NCI-H510A treated with DMSO at 0.1 percent for 48 hours (cell line): ENCODE measurements at places on chromosomes 2 and 18.

GRCh38 chr2:28387082-28387960 lies 5.3 kb upstream of the FOSL2 start:
- DNase-seq, result no peak

GRCh38 chr2:189685540-189686229 lies 11.2 kb downstream of the ANKAR start:
- no peak for DNase-seq

DNA sequence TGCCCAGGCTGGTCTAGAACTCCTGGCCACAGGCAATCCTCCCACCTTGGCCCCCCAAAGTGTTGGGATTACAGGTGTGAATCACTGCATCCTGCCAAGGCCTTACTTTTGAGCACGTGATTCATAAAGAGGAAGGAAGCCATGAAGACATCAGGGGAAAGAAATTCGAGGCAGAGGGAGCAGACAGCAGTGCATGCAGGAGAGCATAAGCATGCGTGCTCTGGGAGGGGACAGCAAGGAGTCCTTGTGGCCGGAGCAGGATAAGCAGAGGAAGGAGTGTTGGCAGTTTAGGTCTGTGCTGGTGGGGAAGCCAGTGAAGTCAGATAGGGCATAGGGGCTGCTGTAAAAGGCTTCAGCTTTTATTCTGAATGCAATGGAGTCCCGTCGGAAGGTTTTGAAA lies 400.5 kb upstream of the RAB12 start:
- DNase-seq, result no peak

DNA sequence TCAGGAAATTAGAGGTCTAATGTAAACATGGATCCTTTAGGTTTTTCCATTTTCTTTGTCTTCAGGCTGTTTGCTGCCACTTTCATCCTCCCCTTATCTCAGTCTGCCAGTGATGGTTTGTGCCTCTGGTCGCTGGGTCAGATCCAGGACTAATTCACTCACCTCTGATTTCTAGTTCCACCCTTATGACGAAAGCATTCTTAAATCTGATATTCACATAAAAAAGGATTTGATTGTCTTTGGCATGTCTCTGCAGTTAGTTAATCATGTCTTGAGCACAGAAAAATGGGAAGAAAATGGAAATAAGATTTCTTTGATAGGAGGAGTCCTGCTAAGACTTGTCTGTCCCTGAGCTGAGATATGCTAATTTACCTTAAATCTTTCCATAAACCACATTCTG lies 4.6 kb downstream of the IL1RL1 start:
- DNase-seq, result no peak

DNA sequence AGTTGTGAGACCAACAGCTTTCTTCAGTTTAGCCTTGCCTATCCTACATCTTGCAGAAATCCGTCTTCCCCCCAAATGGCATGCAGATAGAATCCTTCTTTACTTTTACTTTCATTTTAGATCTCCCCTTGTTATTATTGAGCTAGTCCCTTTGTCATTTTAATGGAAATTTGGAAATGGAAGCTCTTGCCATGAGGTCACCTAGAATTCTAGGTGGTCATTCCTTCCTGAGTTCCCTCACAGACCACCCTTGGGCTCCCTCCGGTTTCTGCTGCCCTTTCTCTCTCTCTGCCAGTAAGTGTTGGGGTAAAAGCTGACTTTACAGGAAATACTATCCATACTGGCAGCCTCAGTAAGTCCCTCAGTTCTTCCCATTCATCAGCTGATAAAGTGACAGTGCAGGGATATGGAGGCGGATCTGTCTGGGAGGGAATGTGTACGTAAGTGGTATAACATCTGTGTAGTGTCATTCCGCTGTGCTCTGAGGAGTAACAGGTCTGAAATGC lies 30.2 kb downstream of the ARHGAP25 start:
- no peak for DNase-seq

DNA sequence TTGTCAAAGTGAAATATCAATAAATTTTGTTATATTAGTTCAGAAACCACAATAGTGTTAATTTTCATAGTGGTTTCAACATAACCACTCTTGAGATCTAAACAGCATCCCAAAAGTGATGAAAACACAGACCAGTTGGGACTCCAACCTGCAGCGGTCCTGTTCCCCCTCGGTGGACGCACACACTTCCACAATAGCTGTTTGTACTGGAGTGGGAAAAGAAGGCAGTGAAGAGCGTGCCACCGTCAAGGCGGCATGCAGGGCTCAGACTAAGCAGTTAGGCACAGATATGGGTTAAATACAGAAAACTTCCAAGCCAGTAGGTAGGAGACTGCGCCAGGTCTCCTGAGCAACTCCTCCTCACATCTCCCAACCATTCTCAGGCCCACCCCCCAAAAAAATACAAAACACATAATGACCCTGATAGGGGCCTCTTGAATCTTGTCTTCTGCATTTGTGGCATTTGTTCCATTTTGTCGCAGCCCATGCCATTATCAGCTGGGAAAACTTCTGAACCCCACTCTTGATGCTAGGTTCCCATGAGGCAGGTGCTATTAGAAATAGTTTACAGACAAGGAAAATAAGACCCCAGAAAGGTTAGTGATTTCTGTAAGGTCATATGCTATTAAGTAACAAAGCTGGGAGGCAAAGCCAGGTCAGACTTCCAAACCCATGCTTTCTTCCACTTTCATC lies 57.7 kb downstream of the GORASP2 start:
- DNase-seq, result no peak

DNA sequence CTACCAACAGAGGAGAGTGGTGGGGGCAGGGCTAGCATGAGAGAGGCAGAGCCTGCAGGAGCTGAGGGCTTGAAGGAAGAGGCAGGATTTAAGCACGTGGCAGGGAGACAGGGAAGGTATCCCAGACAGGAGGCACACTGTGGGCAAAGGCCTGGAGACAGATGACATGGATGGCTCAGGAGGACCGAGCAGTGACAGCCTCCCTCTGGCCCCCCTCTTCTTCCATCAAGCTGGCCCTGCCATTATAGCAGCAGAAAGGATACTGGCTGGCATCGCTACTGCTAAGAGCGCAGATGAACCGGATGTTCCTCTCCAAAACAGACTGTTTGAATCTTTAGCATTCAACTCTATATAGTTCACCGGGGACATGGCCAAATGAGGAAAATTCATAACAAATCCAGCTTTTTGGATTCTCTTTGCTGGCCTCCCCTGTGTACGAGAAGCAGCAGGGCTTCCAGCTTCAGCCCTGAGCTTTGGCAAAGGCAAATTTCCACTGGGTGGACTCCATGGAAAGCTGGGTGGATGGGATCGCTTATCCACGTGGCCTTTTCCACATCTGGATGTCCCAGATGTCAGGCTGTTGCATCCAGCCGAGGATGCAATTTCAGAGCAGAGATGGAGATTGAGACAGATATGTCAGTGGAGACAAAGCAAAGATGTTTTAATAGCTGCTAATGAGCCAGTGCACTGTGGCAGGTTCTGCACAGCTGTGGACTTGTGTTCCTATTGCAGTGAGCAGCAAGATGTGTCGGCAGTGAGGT lies 36.2 kb downstream of the CAPN13 start:
- DNase-seq, result no peak

GRCh38 chr2:216569765-216570164 lies 63.5 kb upstream of the IGFBP2 start:
- DNase-seq, result no peak

GRCh38 chr2:74464406-74464805 lies 776 bp downstream of the MOGS start:
- no peak for DNase-seq

- DNase-seq, result no peak
Measured at GRCh38 chr2:200335657-200336056, 29.2 kb downstream of the SPATS2L start.

GRCh38 chr2:238404406-238405216 lies 22.1 kb upstream of the ASB1 start:
- DNase-seq, result peak; percentile 85

DNA sequence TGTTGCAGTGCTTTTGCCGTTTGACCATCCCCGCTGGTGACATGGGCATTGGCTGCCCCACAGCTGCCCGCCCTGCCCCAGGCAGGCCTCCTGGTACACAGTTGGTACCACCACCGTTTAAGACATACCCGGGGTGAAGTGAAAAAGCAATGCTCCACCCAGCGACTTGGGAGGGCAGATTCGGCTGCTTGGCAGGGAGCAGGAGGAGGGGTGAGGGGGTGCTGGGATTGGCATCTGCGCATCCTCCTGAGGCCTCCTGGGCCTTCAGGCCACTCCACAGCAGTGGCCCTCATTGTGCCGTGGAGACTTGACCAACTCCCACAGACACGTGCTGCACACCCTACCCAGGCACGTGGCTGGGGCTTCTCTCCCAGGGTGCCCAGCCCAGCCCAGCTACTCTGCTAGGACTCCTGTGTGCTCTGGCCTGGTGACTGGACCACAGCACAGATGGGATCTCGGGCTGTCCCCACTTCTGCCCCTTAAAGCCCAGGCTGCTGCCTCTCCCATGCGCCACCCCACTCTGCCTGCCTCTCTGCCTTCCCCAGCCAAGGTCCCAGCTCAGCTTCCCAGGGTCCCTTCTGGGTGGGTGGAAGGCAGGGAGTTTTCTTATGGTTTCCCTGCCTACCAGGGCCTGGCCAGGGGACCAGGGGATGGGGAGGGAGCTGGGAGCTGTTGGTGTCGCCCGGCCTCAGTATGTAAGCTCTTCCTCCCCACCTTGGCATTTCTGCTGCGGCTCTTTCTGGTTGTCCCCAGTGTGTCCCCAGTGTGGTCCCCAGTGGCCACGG lies 157.0 kb upstream of the HS6ST1 start:
- no peak for DNase-seq

DNA sequence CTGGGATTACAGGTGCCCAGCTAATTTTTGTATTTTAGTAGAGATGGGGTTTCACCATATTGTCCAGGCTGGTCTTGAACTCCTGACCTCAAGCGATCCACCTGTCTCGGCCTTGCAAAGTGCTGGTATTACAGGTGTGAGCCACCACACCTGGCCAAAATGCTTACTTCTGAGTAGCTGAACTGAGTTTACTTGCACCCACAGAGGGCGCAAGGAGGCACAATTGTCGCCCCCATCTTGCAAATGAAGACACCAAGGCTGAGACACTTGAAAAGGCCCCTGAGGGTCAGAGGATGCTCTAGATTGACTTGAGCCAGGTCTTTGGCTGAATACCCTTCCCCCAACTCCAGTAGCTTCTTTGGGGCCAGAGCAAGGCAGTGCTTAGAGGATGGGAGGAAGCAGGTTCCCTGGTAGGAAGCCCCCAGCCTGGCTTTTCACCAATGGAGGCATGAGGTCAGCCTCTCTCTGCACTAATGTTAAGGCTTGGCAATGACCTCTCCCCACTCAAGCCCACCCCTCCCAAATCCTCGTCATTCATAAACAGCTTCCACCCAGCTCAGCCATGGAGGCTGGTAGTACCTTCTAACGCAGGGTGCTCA lies 14.5 kb upstream of the KIF1A start:
- no peak for DNase-seq

DNA sequence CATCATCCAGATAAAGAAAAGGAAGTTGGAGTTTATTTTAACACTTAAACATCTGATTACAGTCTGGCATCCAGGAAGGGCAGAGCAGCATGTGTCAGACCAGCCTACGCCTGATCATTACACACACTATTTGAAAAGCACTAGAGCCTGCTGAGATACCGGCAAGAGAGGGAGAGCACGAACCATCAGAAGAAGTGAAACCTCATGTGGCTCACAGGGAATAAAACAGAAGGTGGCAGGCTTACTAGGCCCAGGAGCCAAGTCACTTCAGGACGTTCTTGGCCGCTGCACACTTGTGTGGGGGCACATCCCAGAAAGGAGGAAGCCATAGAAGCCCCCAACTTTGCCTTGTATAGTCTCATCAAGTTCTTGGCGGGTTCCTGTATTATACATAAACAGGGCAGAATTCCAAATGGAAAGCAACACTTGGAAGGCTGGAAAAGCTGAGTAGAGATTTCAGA lies 105.5 kb downstream of the UGGT1 start:
- DNase-seq, result peak; percentile 60

DNA sequence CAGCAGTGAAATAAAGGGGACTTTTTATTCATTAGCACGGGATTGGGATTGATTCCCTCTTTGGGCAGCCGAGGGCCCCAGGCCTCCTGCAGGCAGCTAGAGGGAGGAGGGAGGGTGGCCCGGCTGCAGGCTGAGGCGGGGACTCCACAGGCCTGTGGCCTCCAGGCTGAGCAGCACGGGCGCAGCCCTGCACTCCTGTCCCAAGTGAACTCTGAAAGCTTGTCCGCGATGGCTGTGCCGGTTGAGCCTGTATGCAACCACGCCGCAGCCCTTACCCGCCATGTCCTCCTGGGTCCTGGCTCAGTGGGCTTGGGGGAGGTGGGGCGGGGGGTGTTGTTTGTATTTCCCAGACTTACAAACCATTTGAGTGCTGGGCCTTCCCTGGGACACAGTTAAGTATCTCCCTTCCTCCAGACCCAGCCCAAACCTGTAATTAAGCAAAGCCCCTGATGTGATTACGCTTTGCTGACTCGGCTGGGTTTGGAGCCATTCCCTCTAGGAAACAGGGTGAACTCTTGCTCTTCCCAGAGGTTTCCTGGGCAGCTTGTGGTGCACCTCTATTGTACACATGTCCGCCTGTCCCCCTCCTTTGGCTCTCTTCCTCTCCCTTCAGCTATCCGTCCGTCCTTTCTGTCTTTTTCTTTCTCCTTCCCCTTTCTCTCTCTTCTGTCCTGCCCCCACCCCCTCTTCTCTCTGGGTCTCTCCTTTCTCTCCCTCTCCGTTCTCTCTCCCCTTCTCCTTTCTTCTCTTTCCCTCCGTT lies 5.3 kb downstream of the GLI2 start:
- no peak for DNase-seq

DNA sequence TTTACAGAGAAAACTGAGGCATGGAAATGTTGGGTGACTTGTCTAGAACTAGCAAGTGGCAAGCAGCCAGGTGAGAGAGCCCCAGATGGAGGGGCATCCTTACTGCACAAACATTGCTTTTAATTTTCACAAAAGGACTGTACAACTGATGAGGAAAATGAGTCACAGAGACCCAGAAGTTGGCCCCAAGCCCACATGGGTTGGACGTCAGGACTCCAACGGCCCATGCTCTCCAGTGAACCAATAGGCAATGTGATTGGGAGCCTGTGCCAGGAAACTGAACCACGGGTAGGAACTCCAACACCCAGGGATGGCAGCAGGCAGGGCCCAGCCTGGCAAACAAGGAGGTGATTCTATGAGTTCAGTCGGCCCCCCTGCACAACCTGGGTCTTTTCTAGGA lies 50.8 kb downstream of the PID1 start:
- DNase-seq, result no peak

- no peak for DNase-seq
Measured at GRCh38 chr2:128414946-128415778, 96.5 kb upstream of the HS6ST1 start.

DNA sequence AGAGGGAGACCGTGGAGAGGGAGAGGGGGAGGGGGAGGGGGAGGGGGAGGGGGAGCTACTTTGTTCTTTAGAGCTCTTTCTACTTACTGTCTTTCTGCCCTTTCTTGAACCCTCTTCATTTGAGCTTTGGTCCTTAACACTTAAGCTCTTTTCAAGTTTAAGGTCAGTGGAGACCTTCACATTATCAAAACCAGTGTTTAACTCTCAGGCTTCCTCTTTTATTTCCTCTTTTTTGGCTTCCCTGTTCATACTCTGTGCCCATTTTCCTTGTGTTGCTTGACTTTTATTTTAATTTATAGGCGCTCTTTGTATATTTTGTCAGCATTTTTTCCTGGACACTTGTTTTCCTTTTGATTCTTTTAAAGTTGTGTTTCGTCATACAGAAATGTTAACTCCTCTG lies 37.1 kb downstream of the ACSL3 start:
- DNase-seq, result no peak
